Common myeloid progenitor, CD34-positive (primary cell): ENCODE measurements at places on chromosomes 7 and 10.
A peak's percentile ranks its signal among the peaks of the same experiment; 100 is the strongest.

DNA sequence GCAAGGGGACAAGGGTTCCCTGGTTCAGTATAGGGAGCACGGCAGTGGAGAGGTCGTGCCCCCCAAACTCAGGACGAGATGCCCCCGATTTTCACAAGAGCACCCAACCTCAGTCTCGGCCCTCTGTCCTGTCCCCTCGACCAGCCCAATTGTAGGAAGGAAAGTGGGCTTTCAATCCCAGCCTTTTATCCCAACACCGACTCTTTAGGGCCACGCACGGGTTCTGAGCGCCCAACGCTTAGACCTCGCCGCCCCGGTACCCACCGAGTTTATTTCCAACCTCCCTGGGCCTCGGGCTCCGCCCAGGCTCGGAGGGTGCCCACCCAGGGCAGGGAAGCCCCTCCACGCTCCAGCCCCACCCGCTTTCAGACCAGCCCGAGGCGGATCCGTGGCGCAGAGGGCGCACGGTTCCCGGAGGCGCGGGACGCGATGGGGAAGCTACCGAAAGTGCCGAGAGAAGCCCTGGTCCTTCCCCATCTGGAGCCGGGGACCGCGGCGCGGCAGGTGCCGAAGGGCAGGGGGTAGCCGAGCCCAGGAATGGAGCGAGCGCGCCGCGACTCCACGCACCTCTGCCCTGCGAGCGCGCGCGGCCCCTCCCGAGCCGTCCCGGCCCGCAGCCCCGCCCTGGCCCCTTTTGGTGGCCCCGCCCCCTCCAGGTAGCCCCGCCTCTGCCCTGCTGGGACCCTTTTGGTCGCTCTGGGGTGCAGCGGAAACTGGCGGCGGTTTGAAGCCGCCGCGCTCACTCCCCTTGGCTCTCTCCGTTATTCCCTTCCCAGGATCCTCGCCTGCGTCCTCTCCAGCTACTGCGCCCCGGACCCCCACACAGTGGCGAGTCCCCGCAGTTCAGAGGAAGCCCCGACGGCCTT lies 20.4 kb downstream of the GRID2IP start:
- H3K4me1 ChIP-seq = peaks cover 23% of the 10 kb centered on the region
- DNase-seq = peak; percentile 68
- peaks cover 20% of the 10 kb centered on the region for H3K27me3 ChIP-seq
- no peak overlapping the region for H3K27ac ChIP-seq
- H3K4me3 ChIP-seq = peak overlapping the region; percentile 60

DNA sequence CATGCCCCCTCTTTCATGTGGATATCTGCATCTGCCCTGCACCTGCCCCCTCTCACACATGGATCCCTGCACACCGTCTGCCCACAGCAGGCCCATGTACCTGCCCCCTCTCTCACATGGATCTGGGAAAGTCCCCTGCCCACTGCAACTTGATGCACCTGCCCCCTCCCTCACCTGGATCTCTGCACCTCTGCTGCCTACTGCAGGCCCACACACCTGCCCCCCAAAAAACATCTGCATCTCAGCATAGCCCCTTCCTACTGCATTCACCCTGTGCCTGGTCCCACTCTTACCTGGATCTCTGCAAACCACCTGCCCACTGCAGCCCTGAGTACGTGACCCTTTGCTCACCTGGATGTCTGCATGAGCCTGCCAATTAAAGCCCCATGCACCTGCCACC lies 479.8 kb downstream of the PTPRN2 start:
- no peak overlapping the region for H3K27ac ChIP-seq
- no peaks in the 10 kb centered on the region for H3K36me3 ChIP-seq
- H3K4me1 ChIP-seq = no peaks in the 10 kb centered on the region

DNA sequence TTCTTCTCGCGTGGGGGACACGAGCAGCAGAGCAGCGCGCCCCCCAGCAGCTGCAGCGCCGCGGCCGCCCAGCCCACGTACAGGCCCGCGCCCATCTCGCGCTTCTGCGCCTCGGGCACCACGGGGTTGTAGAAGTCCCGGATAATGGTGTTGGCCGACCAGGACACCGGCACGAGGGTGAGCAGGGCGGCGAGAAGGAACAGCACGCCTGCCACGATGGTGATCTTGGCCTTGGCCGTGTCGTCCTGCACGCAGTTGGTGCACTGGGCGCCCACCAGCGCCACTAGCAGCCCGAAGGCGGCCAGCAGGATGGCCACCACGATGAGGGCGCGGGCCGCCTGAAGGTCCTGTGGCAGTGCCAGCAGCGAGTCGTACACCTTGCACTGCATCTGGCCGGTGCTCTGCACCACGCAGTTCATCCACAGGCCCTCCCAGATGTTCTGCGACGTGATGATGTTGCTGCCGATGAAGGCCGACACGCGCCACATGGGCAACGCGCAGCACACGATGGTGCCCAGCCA lies 529 bp downstream of the CLDN3 start:
- peaks cover 57% of the 10 kb centered on the region for H3K27me3 ChIP-seq
- no peaks in the 10 kb centered on the region for H3K36me3 ChIP-seq
- DNase-seq = no peak
- peaks cover 18% of the 10 kb centered on the region for H3K4me1 ChIP-seq
- H3K4me3 ChIP-seq = no peak overlapping the region

- H3K27me3 ChIP-seq = no peaks in the 10 kb centered on the region
- no peak for DNase-seq
- no peak overlapping the region for H3K4me3 ChIP-seq
- peaks cover 2% of the 10 kb centered on the region for H3K36me3 ChIP-seq
Observed at GRCh38 chr10:102274062-102274461, 28.7 kb downstream of the GBF1 start.

DNA sequence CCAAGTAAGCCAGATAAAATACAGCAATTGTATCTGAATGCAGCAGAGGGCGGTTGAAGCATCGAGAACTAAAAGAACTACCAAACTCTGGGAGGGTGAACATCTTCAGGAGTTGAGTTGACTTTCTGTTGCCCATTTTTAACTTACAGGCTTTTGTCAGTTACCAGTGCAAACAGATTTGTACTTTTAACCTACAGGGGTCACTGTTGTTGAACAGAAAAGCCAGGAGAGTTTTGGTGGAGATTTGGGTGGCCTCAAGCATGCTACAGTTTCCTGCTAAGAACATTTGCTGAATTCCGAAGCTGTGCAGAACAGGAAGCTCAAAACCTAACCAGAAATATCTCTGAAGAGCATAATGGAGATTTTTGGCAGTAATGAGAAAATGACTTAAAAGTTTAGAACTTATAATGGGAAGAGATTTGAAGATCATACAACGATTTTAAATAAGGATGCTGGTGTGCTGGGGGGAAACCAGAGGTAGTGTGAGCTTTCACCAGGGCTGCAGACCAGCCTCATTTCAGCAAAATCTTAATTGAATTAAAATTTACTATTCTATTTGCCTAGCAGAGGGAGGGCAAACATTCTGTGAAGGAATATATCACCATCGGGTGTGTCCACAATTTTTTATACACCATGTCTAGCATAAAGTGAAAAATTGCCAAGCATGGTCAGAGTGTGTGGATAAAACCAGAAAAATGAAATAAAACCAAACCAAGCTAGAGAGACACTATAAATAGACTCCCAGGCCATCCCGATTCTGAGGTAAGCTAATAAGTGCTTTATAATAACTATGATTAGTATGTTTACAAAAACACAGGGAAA lies 208.6 kb upstream of the CCDC6 start:
- H3K36me3 ChIP-seq = no peaks in the 10 kb centered on the region
- no peaks in the 10 kb centered on the region for H3K4me1 ChIP-seq
- H3K27ac ChIP-seq = no peak overlapping the region
- DNase-seq = peak; percentile 84
- no peak overlapping the region for H3K4me3 ChIP-seq
- H3K27me3 ChIP-seq = no peaks in the 10 kb centered on the region

DNA sequence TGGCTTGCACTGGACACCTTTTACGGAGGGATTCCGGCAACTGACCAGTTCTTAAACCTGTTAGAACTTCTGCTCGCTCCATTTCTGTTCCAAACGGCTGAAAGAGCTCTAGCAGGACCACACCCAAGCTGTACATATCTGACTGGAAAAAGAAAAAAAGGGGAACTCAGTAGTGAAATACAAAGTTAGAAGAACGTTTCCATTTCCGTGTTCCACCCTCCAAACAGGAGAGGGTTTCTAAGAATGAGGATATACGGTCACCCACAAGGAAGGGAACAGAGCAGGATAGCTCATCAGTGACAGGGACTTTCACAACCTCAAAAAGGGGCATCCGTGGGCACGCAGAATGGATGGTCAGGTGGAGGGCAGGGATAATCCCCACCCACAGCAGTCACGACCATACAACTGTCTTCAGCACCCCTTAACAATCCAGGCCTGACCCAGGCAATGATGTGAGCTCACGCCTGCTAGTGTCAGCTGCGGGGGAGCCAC lies 4.3 kb upstream of the ANKRD61 start:
- H3K4me1 ChIP-seq = peaks cover 12% of the 10 kb centered on the region
- DNase-seq = peak; percentile 47
- H3K27me3 ChIP-seq = no peaks in the 10 kb centered on the region
- H3K36me3 ChIP-seq = peaks cover 35% of the 10 kb centered on the region
- peak overlapping the region; percentile 13 for H3K27ac ChIP-seq

- DNase-seq = no peak
- no peaks in the 10 kb centered on the region for H3K36me3 ChIP-seq
- no peak overlapping the region for H3K27ac ChIP-seq
- H3K27me3 ChIP-seq = no peaks in the 10 kb centered on the region
- no peak overlapping the region for H3K4me3 ChIP-seq
Observed at GRCh38 chr7:40356871-40357709, 222.3 kb downstream of the SUGCT start.

- no peaks in the 10 kb centered on the region for H3K4me1 ChIP-seq
- no peaks in the 10 kb centered on the region for H3K36me3 ChIP-seq
- H3K4me3 ChIP-seq = no peak overlapping the region
- H3K27me3 ChIP-seq = no peaks in the 10 kb centered on the region
- H3K27ac ChIP-seq = no peak overlapping the region
Observed at GRCh38 chr10:19767876-19768275, 48.4 kb upstream of the PLXDC2 start.

DNA sequence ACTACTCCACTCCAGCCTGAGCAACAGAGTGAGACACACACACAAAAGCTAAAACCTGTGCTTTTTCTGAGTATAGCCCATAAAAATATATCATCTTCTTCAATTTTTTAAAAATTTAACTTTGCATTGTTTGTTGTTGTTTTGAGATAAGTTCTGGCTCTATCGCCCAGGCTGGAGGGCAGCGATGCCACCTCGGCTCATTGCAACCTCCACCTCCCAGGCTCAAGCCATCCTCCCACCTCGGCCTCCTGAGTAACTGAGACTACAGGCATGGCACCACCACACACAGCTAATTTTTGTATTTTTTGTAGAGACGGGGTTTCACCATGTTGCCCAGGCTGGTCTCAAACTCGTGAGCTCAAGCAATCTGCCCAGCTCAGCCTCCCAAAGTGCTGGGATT lies 14.3 kb upstream of the TLX1 start:
- H3K4me3 ChIP-seq = no peak overlapping the region
- H3K4me1 ChIP-seq = peaks cover 11% of the 10 kb centered on the region
- no peaks in the 10 kb centered on the region for H3K36me3 ChIP-seq
- DNase-seq = no peak

GRCh38 chr10:103507235-103508191 lies 14.0 kb downstream of the NEURL1 start:
- H3K27me3 ChIP-seq = no peaks in the 10 kb centered on the region
- H3K27ac ChIP-seq = no peak overlapping the region
- H3K4me1 ChIP-seq = peaks cover 14% of the 10 kb centered on the region

DNA sequence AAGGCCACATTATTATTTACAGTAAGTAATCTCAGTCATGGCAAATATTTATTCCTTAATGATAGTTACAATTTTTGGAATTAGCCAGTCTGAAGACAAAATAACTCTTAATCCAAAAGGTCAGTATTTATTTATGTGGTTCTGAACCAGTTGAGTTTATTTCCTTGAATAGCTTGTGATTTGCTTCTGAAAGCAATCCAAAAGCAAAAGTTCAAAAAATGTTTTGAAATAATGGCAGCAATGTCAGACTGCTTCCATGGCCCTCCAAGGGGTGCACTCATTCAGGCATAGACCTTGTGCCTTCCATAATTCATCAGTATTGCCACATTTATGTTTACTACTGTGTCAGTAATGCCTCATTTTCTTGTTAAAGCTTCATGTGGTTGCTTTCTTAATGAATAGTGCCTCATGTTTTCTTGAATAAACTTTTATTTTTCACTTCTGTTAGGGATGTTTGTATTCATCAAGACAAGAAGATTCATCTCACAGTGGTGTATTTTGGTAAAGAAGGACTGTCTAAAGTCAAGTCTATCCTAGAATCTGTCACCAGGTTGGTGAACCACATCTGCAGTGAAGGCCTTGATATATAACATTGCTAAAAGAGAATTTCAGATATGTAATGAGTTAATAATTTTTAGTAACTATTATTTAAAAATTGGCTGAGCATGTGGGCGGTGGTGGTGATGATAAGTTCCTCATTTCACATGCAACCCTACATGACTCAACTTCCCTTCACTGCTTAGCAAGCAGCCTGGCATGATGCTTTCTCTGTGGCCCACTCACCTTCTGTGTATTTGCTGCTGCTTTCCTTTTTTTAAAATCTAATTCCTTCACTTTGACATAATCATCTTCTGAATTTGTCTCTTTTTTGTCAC lies 22.0 kb downstream of the CSGALNACT2 start:
- H3K4me1 ChIP-seq = peaks cover 19% of the 10 kb centered on the region
- DNase-seq = peak; percentile 46

- H3K36me3 ChIP-seq = no peaks in the 10 kb centered on the region
- H3K4me3 ChIP-seq = no peak overlapping the region
- no peak overlapping the region for H3K27ac ChIP-seq
Observed at GRCh38 chr10:85429126-85429525, 937.5 kb downstream of the GRID1 start.

DNA sequence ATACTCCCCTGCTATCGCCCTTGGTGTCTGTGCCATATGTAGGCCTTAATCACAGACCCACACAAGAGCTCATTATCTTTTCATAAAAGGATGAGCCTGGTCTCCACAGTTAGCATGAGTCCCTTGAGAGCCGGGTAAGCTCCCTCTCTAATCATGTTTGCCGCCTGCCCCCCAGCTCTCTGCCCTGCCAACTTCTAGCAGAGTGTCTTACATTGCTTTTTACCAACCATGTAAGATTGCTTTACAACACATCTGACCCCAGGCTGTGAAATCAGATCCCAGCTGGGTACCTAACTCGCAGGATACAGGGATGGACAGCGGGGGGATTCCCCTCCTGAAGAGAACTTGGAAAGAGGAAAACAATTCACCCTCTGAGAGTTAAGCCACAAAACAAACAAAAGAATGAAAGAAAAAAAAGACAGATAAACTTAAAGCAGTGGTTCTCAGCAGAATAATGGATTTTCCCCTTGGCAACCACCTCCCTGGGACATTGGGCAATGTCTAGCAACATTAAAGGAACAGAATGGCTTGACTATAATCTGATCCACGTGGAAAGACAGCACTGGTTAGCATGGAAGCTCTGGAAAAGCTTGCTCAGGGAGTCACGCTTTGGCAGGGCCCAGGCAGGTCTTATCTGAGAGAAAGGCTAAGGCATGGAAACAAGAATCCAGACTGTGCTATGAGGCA lies 39.4 kb upstream of the ATOH7 start:
- no peak overlapping the region for H3K27ac ChIP-seq
- no peaks in the 10 kb centered on the region for H3K27me3 ChIP-seq
- no peak for DNase-seq
- no peaks in the 10 kb centered on the region for H3K36me3 ChIP-seq
